ENCODE measurements at places on chromosomes 11 and 22. TPM values are rescaled to one million over a fixed set of nuclear protein-coding genes. Genes with fewer than 3 reads are reported as not detected.

Gene VSTM5
- not detected for total RNA-seq

Gene DDI1
- not detected for total RNA-seq

Gene PKDREJ
- total RNA-seq, result not detected

Gene PACSIN2
- total RNA-seq, result 91.7 TPM

Gene SLC16A8
- total RNA-seq, result not detected

Gene TMEM86A
- total RNA-seq, result 0.21 TPM

Gene LRRN4CL
- total RNA-seq, result 0.05 TPM

Gene KRTAP5-11
- total RNA-seq, result not detected

Gene OR4B1
- total RNA-seq, result not detected

Gene RBMXL2
- total RNA-seq, result not detected

Gene LYVE1
- 0.13 TPM for total RNA-seq

Measured in A549 treated with CORT108297 at 1 μM for 4 hours (cell line).